ENCODE measurements at places on chromosomes 1 and 21. TPM values are rescaled to one million over a fixed set of nuclear protein-coding genes. Genes with fewer than 3 reads are reported as not detected.

The CLCNKA gene
- 0.03 TPM for total RNA-seq

The OR10J1 gene
- total RNA-seq: not detected

The ZBTB8B gene
- total RNA-seq: 0.01 TPM

The PAQR6 gene
- total RNA-seq: 4.6 TPM

The CHRM3 gene
- total RNA-seq: 0.09 TPM

The NLRP3 gene
- 0.02 TPM for total RNA-seq

The GSTM1 gene
- total RNA-seq: not detected

The C1orf122 gene
- total RNA-seq: 60.2 TPM

The TSTD1 gene
- total RNA-seq: 0.48 TPM

The AKR7A3 gene
- total RNA-seq: 0.15 TPM

The SNIP1 gene
- 16.0 TPM for total RNA-seq

The TMIGD3 gene
- total RNA-seq: 0.08 TPM

The PPP2R5A gene
- 23.0 TPM for total RNA-seq

Data from A549 treated with AZD2906 at 1 μM for 4 hours (cell line).